ENCODE measurements at places on chromosomes 12 and 14.

DNA sequence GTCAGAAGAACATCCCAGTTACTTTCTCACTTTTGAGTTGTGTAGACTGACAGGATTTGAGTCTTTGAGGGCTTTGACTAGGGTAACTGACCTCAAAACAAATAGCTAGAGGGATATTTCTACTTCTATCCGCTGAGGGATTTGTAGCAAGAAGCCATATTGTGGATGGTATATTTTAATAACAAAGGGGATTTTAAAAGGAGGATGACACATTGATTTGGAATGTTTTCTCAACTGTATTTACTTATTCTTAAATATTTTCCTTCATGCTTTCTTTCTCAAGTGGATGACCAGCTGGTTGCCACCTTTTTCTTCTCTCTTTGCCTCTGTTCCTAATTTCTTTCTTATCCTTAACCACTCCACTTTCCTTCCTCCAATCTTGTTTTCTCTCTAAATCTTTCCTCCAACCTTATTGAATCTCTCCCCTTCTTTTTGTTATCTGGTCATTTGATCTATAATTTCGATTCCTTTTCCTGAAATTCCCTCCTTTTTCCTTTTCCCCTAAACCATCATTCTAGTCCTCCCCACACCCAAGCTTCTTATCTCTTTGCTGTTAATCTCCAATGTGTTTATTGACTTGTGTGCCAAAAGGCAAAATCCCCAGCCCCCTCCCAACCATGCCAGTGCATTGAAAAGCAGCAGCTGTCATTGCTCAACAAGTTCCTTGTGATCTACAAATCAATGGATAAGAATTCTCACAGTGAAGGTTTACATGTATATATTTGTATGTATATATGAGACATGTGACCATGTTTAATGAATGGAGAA is 411.6 kb downstream of the RAD51B start:
- DNase-seq: no peak

- no peak for DNase-seq
Observed at GRCh38 chr12:131917139-131917710, 11.9 kb upstream of the PUS1 start.

DNA sequence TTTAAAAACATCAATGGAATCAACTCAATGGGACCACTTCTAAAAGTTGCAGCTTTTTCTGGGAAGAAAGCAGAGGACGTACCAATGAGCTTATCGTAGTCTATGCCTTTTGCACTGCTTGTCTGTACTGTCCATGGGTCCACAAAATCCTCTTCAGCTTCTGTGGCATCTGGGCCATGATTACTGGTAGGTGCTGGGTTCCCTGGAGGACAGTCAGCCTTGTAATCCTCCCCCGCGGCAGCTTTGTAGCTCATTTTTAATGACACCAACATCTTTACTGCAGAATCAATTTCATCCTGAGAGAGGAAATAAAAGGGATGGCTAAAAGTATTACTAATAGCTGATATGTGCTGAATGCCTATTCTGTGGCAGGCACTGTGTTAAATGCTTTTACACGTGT is 38.5 kb downstream of the SLC25A47 start:
- DNase-seq: no peak

GRCh38 chr14:37197421-37198272 is at the start of gene MIPOL1:
TSS of gene MIPOL1 (plus strand) at chr14:37197937. CDS start at chr14:37247889, 49,952 bp downstream.
- no peak for DNase-seq

DNA sequence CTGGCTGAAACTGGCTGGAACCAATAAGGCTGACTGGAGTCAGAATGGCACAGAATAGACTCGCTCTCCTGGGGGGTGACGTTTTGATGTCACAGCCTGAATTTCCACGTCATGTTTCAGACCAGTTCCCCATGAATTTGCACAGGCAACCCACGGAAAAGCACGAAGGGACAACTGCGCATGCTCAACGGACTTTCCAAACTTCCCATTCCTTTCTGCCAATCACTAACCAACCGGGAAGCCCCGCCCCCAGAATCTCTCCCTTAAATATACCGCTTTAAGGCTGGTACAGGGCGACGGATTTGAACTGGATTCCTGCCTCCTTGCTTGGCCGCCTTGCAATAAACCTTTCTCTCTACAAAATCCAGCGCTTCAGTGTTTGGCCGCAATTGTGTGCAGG is 434.7 kb downstream of the APAF1 start:
- DNase-seq: no peak

DNA sequence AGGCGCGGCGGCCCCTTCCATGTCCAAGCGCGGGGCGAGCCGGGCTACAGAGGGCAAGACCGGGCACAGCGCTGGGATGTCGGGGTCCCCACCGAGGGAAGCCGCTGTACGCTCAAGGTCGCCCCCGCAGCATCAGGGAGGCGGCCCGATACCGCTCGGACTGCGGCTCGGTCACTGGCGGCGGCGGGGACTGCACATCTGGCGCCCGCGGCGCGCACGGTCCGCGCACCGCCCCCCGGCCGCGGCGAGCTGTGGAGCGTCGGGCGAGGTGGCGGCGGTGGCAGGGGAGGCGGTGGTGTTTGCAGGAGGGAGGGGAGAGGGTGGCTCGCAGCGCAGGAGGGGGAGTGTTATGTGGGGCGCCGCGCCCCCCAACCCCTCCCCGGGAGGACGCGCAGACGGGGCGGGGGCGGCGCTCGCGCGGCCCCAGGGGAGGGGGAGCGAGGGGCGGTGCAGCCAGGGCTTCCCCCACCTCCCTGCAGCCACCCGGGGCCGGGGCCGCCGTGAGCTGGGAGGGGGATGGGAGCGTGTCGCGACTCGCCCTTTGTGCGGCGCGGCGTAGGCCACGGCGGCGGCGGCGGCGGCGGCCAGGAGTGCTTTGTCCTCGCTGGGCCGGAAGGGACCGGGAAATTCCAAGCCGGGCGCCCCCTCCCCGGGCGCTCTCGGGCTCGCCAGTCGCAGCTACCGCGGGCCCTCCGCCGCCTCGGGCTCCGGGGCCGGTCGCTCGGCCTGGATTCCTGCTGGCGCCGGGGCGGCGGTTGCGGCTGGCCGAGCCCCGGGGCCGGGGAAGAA is at the start of gene NUAK1:
TSS of gene NUAK1 (minus strand) at position 322 of the 789 bp plus-strand sequence. CDS start at position 21, 301 bp downstream.
- DNase-seq: no peak

GRCh38 chr14:86973177-86973576 is 1019.8 kb downstream of the GALC start:
- DNase-seq: no peak

DNA sequence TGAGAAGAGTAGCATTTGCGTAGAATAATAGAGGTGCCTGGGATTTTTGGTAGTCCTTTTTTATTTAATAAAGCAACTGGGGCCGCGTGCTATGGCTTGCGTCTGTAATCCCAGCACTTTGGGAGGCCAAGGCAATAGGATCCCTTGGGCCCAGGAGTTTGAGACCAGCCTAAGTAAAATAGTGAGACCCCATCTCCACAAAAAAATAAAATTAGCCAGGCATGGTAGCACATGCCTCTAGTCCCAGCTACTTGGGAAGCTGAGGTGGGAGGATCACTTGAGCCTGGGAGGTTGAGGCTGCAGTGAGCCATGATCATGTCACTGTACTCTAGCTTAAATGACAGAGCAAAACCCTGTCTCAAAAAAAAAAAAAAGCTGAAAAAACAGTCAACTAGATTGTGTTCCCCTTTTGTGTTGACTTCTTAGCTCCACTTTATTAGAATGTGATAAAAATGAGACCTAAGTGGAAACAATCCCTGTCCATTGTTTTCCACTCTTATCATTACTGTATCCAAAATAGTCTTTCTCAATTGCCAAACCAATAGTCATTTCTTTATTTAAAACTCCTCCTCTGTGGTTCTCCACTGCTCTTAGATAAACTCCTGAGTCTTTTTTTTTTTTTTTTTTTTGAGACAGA is 7.4 kb downstream of the PRKCH start:
- no peak for DNase-seq

DNA sequence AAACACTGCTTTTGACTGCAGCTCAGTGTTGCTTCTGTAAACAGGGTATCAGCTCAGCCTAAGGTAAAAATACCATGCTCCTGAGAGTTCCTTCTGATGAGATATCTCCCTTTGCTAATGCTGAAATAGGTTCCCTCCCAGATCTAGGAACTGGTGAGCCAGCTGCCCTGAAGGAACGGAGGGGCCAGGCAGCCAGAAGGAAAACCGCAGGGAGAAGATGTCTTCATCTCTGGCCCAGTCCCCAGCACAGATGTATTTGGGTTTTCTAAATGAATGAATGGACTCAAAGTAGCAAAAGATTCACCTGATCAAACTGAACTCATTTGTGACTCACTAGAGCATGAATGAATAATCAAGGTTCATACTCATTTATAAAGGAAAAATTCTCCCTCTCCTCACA is 247.8 kb downstream of the MSRB3 start:
- no peak for DNase-seq

DNA sequence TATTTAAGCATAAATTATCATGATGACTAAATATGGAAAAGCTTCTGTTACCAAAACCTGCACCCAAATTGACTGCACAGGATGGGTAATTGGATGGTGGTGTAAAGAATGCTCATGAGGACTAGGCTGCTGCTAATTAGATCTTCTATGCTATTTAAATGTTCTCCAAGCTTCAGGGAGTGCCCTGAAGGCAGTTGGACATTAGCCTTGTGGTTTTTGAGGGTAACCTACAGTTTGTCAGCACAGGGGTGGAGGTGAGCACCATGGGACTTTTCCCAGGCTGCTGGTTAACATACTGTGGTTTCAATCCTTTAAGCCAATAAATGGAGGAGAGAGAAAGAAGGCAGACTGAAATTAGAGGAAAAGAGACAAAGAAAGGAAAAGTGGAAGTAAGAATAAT is 145.0 kb downstream of the WIF1 start:
- DNase-seq: no peak

DNA sequence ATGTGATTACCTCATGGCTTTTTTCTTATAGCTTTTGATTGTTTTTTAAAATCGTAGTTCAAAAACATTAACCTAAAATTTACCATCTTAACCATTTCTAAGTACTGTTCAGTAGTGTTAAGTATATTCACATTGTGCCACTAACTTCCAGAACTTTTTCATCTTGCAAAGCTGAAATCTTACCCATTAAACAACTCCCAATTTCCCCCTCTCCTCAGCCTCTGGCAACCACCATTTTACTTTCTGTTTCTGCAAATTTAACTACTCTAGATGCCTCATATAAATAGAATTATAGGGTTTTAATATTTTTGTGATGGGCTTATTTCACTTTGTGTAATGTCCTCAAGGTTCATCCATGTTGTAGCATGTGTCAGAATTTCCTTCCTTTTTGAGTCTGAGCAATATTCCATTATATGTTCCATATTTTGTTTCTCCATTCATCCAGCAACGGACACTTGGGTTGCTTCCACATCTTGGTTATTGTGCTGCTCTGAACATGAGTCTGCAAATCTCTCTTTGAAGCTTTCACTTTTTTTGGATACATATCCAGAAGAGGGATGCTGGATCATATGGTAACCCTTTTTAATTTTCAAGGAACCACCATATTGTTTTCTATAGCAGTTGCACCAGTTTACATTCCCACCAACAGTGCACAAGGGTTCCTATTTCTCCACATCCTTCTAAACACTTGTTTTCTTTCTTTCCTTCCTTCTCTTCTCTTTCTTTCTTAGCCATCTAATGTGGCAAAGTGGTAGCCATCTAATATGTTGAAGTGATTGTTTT is 5.0 kb downstream of the HIF1A start:
- no peak for DNase-seq

GRCh38 chr12:3888659-3889058 is 15.5 kb upstream of the PARP11 start:
- DNase-seq: no peak

DNA sequence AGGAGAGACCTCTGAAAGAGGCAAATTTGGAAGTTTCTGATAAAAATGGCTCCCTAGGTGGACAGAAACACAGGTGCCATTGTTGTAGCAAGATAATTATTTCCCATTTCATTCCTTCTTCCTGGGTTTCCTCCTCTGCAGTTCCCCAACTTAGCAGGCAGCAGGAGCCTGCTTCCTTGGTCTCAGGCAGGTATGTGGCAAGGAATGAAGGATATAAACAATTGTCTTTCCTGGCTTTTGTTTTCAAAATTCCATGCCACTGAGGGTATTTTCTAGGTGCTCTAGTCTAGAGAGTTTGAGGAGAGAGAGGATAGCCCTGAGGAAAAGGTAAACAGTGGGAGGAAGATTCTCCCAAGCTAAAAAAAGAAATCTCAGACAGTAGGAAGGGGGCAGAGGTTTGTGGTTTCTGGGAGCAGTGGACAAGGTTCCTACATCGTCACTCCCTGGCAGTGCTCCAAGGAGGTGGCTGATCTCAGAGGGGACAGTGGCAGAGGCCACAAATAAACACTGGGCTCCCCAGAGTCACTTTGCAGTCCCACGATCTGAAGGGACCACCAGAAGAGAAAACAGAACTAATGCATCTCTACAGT is 82.6 kb upstream of the IGF1 start:
- no peak for DNase-seq

- no peak for DNase-seq
Observed at GRCh38 chr12:121980191-121980891, 41.3 kb upstream of the BCL7A start.

GRCh38 chr14:76921088-76921399 is 94.8 kb downstream of the LRRC74A start:
- no peak for DNase-seq

- no peak for DNase-seq
Observed at GRCh38 chr12:58922849-58923248, 2.5 kb upstream of the LRIG3 start.

- no peak for DNase-seq
Observed at GRCh38 chr12:50353869-50354593, 42.4 kb downstream of the FAM186A start.

DNA sequence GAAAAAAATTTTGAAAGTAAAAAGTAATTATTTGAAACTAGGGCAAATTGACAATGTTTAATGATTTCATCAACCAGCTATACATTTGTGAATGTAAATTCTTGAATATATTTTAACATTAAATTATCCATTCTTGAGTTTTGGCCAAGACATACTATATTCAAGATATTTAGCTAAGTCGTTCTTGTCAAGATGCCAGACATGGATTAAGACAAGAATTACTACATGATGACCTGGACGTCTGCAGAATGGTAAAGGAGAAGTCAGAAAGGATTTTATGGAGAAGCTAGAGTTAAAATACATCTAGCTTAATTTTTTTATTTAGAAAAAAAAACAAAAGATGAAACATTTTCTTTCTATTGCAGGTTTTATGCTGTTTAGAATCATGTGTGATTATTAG is 255.8 kb downstream of the TMTC2 start:
- DNase-seq: no peak

DNA sequence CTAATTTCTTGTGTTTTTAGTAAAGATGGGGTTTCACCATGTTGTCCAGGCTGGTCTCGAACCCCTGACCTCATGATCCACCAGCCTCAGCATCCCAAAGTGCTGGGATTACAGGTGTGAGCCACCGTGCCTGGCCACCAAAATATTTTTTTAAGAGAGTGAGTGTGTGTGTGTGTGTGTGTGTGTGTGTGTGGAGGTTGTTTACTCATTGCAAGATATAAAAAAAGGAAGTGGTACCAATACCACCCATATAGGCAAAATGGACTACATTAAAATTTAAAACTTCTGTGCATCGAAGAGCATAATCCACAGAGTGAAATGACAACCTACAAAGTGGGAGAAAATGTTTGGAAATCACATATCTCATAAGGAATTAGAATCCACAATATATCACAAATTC is 15.5 kb upstream of the CLEC2A start:
- no peak for DNase-seq

Measured in stimulated activated CD4-positive, alpha-beta T cell treated with anti-CD3 and anti-CD28 coated beads, TNF-alpha, amount 100 ng/mL, for 1 hour (primary cell).